Osteoblast (primary cell): ENCODE measurements at places on chromosomes 12 and 14. TPM values are rescaled to one million over a fixed set of nuclear protein-coding genes. Genes with fewer than 3 reads are reported as not detected.
A peak's percentile ranks its signal among the peaks of the same experiment; 100 is the strongest.

MANSC4 gene
- not detected in 2 replicates for total RNA-seq

DNA sequence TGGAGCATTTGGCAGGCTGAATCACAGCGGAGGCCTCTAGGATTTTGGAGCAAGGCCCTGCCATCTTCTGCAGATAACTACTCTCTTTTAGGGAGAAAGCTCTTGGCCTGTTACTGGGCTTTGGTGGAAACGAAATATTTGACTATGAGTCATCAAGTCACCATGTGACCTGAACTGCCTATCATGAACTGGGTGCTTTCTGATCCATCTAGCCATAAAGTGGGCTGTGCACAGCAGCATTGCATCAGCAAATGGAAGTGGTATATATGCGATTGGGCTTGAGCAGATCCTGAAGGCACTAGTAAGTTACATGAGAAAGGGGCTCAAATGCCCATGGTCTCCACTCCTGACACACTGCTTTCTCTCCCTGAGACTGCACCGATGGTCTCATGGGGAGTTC, 21.1 kb downstream of the GYS2 start:
- no peak for DNase-seq

DNA sequence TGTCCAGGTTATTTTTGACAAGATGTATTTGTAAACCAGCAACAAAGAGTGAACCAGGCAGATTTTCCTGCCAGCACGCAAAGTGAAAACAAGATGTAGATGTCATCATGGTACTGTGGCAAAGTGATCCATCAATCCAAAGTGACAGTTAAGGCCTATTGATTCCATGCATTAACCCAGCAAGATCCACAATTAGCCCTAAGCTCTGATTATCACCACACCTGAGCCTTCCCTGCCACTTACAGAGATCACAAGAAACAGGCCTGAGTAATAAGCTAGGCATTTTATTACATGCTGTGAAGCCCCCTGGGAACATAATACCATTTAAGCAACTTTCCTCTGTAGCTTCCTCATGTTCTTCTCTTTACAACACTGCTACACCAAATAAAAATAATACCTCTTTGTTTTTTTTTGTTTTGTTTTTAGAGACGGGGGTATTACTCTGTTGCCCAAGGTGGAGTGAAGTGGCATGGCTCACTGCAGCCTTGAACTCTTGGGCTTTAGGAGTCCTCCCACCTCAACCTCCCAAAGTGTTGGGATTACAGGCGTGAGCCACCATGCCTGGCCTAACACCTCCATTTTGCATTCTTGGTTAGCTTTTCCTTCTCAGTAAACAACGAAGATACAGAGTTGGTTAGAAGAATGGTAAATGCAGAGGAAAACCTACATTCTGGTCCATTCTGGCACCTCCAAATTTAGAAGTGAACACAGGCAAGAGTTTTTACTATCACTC, 85.5 kb downstream of the STON2 start:
- DNase-seq: no peak

LRRIQ1 gene
- total RNA-seq: under 0.01 TPM in 1 of 2 replicates, not detected in the other

MYO1H gene
- 1.5 TPM in 1 of 2 replicates, not detected in the other for total RNA-seq

GRCh38 chr14:74515891-74516412, 22.4 kb downstream of the ISCA2 start:
- peak; percentile 26 for DNase-seq

DNA sequence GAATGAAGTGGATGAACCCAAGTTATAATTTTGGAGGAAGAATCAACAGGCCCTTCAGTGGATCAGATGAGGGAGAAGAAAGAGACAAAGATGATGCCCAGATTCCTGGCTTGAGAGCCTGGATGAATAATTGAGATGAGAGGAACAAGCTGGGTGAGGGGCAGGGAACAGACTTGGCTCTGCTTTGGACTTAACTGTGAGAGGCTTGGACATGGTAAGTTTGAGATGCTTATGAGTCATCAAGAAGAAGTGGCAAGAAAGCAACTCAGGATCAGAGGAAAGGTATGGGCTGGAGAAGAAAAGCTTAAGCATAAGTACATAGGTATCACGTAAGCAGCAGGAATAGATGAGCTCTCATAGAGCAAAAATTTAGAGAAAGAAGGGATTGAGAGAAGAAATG, 55.3 kb downstream of the FIGNL2 start:
- DNase-seq: no peak

PARP11 gene
- total RNA-seq: 9.4 and 10.3 TPM in 2 replicates

GRCh38 chr12:92055877-92056276, 89.8 kb downstream of the BTG1 start:
- no peak for DNase-seq

LIN7A gene
- 6.5 and 11.5 TPM in 2 replicates for total RNA-seq

- DNase-seq: peak; percentile 62
Observed at GRCh38 chr12:122471324-122472226, 29.2 kb downstream of the ZCCHC8 start.

KRT4 gene
- total RNA-seq: not detected in 2 replicates

PEBP1 gene
- total RNA-seq: 180 and 185 TPM in 2 replicates

- DNase-seq: no peak
Observed at GRCh38 chr12:64950711-64951298, 126.4 kb downstream of the TBC1D30 start.

GRCh38 chr12:27822076-27822712, 42.2 kb upstream of the MANSC4 start:
- DNase-seq: peak; percentile 89

TAS2R42 gene
- not detected in 2 replicates for total RNA-seq

ZFP36L1 gene
- total RNA-seq: 46.7 and 47.1 TPM in 2 replicates

SLC39A9 gene
- total RNA-seq: 131 and 163 TPM in 2 replicates

- peak; percentile 90 for DNase-seq
Observed at GRCh38 chr14:91919814-91920213, 27.7 kb downstream of the FBLN5 start.

- DNase-seq: no peak
Observed at GRCh38 chr14:87000081-87000480, 992.9 kb downstream of the GALC start.

DNA sequence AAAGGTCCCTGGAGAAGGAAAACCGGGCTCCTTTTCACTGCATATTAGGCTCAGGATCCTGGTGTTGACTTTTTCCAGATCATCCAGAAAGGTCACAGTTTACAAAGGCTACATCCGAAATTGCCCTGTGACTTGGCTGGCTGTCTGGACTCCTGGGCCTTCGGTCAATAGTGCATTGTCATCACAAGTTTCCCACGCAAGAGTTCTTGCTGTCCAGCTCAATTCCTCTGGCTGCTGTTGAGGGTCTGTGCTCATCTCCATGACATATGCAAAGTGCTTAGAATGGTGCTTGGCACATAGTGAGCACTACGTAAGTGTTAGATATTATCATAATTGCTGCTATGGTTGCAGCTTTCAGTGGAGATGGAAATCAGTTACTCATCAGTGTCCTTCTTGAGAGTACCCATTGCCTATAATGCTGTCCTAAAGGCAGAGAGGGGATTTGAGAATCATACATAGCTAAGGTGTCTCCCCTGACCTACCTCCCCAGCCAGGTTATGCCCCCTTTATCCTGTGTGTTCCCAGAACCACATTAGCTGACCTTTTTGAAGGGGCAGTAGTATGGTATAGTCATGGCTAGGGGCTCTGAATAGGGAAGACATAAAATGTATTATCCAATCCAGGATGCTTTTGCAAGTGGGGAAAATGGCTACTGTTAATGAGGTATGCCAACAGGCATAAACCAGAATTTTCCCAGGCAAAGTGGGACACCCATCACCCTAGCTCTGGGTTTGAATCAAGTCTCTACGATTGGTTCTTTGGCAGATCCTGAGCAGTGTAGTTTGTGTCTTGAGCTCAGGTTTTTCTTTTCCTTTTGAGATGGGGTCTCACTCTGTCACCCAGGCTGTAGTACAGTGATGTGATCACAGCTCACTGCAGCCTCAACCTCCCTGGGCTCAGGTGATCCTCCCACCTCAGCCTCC, 132.0 kb upstream of the CCND2 start:
- no peak for DNase-seq

EML5 gene
- under 0.01 TPM in 2 replicates for total RNA-seq

DNA sequence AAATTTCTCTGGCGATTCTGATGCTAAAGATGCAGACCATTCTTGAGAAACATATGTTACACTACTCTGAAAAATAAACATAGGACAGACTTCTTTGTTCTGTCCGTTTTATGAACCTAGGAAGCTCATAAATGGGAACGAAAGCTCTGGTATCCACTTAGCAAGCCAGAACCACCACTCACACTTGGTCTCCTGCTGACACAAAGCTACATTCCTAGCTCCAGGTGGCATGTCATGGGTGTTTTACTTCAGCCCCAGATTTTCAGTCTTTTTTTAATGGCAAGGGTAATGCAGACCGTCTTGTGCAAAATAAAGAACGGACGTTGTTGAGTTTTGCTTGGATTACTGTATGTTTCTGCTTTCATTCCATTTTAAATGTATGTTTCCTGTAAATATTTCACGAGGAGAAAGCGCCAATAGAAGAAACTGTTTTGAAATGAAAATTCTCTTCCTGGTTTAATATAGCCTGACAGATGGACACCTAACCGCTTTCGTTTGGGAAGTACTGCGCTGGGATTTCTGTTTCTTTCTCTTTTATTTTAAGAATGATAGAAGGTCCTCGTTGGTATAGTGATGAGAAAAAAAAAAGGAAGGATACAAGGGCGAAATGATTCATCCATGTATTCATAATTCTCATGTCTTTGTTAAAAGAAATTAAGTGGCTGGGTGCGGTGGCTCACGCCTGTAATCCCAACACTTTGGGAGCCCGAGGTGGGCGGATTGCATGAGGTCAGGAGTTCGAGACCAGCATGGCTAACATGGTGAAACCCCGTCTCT, 871 bp upstream of the COQ5 start:
- DNase-seq: no peak

GRCh38 chr12:87304406-87304805, 724.8 kb downstream of the C12orf50 start:
- DNase-seq: no peak

ADSS1 gene
- total RNA-seq: 2.1 and 4.3 TPM in 2 replicates

GRCh38 chr12:203462-204260, 10.3 kb downstream of the SLC6A12 start:
- DNase-seq: peak; percentile 93

DNA sequence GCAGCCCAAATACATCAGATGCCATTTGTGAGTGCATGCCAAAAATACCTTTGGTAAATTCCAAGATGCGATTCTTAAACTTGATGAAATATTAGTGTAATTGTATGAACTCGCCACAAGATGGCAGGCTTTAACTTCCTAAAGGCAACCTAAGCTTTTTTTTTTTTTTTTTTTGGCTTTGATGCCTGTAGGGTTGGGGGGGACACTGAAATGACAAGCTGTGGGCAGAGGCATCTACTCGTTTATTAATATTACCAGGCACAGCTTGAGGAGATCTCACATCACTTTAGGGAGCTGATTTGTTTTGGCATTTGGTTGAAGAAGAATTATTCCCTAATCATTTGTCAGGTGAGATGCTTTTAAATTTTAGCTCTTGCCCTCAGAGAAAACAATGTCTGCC, 126.7 kb upstream of the CCDC196 start:
- no peak for DNase-seq

GRCh38 chr12:70907412-70907811, 13.1 kb downstream of the PTPRR start:
- DNase-seq: no peak

PLEKHD1 gene
- under 0.01 TPM in 2 replicates for total RNA-seq

DNA sequence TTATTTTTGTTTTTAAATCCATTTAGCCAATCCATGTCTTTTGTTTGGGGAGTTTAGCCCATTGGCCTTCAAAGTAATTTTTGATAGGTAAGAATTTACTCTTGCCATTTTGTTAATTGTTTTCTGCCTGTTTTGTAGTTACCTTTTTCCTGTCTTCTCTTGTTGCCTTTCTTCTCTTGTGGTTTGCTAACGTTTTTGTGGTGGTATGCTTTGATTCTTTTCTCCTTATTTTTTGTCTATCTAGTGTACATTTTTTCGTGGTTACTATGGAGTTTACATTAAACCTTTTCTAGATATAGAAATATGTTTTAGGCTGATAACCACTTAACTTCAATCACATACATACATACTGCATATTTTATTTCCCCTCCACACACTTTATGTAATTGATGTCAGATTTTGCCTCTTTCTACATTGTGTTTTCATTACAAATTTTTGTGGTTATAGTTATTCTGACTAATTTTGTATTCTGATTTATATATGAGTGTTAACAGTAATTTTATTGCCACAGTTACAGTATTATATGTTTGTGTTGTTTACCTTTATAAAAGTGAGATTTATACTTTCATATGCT, 19.2 kb upstream of the PPP1R12A start:
- no peak for DNase-seq

GRCh38 chr12:50018154-50018553, 7.1 kb downstream of the RACGAP1 start:
- no peak for DNase-seq

SLC35E3 gene
- total RNA-seq: 4.1 and 5.8 TPM in 2 replicates

TMEM253 gene
- total RNA-seq: not detected in 2 replicates

DNA sequence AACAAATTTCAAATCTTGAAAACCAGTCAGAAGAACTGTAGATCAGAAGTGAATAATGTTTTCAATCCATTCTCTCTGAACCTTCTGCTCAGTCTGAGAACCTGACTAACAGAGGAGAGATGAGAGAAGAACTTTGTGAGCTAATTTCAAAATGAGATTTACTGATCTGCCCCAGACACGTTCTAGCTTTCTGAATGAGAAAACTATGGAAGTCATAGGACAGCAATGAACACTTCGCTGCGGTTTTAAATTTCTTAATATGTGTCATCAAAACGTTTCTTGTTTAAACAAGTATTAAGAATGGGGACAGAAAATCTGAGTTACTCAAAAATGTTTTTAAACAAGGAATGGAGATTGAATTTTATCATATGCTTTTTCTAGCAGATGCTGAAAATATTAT, 66.6 kb upstream of the FAR2 start:
- DNase-seq: no peak

OAS2 gene
- 8.3 and 18.1 TPM in 2 replicates for total RNA-seq

DNA sequence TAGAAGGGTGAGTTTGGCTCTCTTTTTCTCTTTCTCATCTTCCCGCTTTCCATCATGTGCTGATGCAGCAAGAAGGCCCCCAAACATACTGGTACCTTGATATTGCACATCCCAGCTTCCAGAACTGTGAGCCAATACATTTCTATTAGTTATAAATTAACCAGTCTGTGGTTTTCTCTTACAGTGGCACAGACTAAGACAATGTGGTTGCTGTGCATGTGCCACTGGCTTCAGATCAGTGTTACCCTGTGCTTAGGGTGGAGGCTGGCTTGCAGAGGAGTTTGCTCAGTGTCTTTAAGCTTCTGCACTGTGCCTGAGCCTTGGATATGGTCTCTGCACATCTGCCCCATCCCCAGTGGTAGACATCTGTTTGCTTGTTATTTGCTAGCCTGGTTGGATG, 5.5 kb downstream of the IFI27L2 start:
- DNase-seq: no peak

CPSF6 gene
- 23.9 and 24.5 TPM in 2 replicates for total RNA-seq

GRCh38 chr12:80142640-80143039, 43.3 kb downstream of the OTOGL start:
- DNase-seq: no peak
